GM23248 (cell line): ENCODE measurements at places on chromosomes 5 and 9. TPM values are rescaled to one million over a fixed set of nuclear protein-coding genes. Genes with fewer than 3 reads are reported as not detected.

DNA sequence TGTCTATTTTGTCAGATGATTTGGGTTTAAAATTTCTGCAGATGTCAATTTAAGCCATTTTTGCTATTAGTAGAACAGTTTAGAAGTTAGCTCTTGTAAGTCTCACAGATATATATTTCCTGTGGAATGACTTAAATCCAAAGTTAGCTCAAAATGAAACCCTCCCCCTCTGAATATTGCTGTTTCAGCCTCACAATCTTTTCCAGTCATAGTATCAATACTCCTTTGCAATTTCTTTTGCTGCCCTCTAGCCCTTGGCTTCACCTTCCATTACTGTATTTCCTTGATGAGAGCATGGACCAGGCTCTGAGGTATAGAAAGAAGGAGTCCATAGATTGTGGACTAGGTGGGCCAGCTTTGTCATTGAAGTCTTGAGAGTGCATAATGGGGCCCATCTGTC, 124.4 kb downstream of the ATG10 start:
- DNase-seq, result no peak

- peak; percentile 38 for DNase-seq
These were observed 33.9 kb downstream of the SH3TC2 start for GRCh38 chr5:149028984-149029383.

DNA sequence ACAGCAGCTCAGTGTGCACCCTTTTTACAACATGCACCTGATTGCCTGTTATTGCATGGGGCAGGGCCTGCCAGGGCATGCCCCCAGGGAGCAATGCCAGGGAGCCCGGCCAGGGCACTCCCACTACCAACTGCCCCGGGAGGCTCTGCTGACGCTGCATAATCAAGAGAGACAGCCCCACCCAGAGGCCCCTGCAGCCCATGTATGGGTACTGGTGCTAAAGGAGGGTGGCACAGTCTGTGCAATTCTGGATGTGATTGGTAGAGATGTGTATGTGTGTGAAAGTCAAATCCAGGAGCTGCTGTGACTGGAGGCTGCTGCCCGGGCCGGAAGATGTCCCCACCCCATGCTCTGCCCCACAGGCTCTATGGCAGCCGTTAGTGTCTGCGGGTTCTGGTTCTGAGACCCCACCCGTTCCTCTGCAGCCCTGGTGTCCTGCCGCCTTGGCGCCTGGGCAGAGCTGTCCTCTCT, 3.9 kb upstream of the NEURL1B start:
- no peak for DNase-seq

DNA sequence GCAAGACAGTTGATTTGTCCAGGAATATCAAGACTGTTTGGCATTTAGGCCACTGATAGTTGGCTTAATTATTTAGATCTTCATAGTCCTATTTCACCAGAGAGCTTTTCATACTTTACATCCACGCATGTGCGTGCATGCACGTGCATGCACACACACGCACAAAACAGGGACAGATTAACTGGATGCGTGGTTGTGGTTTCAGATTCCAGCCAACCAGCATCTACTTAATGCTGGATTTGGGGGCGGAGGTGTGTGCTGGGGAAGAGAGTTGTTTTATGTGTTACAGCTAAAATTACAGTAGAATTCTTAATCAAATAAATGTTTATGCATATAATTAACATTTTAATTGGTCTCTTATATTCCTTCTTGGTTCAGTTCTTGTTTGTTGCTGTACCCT, 7.3 kb downstream of the RNF14 start:
- DNase-seq, result no peak

The GPRIN1 gene
- polyA plus RNA-seq, result 1.2 and 1.3 TPM in 2 replicates

DNA sequence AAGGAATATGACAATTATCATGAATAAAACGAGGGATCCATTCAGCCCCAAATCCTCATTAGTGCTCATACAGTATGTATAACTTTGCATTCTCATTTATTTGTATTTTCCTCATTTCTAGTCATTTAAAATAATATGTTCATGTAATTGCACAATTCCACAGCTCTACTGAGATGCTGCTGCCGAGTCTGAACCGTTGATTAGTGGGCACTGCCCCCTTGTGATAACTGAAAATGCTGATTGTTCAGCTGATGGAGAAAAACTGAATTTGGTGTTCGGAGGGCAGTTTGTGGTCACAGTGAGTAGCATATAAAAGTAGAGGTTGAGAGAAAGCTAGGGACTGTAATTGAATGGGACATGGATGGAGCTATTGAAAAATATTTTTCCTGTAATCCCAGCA, 12.2 kb upstream of the GPR151 start:
- DNase-seq, result no peak

DNA sequence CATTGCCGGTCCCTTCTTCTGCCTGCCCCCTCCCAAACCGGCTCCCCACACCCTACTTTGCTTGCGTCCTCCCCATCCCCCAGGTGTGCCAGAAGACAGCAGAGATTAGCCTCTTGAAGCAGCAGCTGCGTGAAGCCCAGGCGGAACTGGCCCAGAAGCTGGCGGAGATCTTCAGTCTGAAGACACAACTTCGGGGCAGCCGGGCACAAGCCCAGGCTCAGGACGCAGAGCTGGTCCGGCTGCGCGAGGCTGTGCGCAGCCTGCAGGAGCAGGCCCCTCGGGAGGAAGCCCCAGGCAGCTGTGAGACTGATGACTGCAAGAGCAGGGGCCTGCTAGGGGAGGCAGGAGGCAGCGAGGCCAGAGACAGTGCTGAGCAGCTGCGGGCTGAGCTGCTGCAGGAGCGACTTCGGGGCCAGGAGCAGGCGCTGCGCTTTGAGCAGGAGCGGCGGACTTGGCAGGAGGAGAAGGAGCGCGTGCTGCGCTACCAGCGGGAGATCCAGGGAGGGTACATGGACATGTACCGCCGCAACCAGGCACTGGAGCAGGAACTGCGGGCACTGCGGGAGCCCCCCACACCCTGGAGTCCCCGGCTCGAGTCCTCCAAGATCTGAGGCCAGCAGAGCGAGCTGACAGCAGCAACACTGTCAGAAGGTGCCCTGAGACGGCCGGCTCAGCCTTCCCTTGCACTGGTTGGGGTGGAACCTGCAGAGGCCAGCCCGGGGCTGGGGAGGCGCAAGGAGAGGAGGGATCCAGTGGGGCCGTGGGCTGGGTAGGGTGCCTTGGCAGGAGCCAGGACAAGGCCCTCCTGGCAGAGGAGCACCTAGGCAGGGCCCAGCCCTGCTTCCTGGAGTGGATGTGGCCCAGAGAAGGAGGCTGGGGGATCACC, 8.3 kb downstream of the N4BP3 start:
- DNase-seq, result peak; percentile 57

The RICTOR gene
- polyA plus RNA-seq, result 5.2 and 5.7 TPM in 2 replicates
